ENCODE measurements at places on chromosomes 2 and 18.
A peak's percentile ranks its signal among the peaks of the same experiment; 100 is the strongest.

- DNase-seq: no peak
These were observed 93.7 kb upstream of the MYCN start for GRCh38 chr2:15846626-15847025.

GRCh38 chr2:1489486-1489885, 76.2 kb downstream of the TPO start:
- no peak for DNase-seq

DNA sequence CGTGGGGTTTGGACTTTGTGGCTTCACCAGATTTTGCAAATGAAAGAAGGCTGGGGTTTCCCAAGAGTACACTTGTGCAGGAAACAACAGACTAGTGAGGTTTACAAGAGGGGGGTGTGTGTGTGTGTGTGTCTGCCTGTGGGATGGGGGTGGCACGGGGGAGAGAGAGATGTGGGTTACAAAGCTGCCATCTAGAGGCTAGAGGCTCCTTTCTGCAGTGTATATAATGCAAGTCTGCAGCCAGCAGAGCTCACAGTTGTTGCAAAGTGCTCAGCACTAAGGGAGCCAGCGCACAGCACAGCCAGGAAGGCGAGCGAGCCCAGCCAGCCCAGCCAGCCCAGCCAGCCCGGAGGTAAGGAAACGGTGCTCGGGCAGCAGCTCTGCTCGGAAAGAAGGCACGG, at the start of gene ACKR3:
Gene ACKR3, plus strand, starts transcription at position 253 of the 401 bp plus-strand sequence. CDS start 10,641 bp downstream, outside the sequence.
- DNase-seq: peak; percentile 42

DNA sequence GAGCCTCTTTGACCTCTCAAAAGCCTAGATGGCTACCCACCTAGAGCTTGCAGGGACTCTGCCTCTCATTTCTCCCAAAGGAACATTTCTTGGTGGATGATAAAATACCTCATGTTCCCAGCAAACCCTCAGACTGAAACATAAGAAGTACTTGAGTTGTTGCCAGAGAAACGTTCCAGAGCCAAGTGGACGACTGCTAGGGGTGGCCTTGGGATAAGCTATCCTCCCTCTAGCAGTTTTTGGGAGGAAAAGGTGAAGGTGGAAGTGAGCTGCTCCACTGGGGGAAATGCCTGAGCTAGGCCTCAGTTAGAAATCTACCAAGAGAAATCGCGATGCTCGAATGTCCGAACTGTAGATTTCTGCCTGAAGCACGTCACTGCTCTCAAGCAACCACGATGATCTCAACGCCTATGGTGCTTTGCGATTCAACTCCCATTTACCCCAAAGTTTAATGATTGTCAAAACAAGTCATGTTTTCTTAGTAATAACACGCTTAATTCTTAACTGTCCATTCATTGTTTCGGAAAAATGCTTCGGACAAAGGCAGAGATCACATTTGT, 91.5 kb downstream of the CCBE1 start:
- peak; percentile 42 for DNase-seq

GRCh38 chr2:68365087-68365486, at the start of gene PLEK:
Gene PLEK (plus strand): TSS chr2:68365282. CDS start chr2:68365352, 70 bp downstream.
- no peak for DNase-seq

- DNase-seq: no peak
These were observed 78.5 kb upstream of the HK2 start for GRCh38 chr2:74755386-74755785.

- DNase-seq: no peak
These were observed 63.5 kb downstream of the NRP2 start for GRCh38 chr2:205745661-205746419.

DNA sequence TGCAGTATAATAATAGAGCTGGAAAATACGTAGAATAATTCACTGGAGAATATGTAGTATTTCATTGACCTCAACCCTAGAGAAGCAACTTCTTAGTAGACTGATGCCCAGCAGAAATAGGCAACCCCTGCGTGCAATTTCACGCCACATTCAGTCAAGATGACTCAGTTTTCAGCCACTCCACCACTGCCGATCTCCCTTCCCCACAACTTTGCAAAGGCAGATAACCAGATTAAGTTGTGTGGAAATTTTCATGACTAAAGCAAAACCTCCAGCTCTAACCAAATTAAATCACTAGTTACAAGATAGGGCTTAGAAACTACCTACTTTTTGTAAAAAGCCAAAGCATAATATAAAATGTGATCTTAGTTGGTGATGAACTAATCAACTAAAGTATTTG, 63.3 kb upstream of the STK17B start:
- peak; percentile 84 for DNase-seq

- DNase-seq: no peak
These were observed 817.8 kb upstream of the FAM98A start for GRCh38 chr2:34416856-34417255.

DNA sequence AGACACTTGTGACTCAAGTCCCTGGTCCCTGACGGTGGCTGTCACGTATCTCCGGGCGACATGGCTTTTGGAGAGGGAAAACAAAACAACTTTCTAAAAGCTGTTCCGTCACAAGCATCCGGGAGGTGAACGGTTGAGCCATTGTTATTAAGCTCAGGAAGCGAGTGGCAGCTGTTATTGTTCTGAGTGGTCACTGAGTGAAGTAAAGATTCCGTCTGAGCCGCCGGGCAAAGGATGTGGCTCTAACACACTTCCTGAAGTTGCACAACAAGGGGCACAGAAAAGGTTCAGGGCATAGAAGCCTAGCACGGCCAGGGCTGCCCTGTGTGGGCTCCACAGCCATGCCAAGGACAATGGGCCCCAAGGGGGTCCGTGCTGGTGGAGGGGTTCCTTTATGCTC, 24.3 kb downstream of the INPP5D start:
- DNase-seq: no peak

DNA sequence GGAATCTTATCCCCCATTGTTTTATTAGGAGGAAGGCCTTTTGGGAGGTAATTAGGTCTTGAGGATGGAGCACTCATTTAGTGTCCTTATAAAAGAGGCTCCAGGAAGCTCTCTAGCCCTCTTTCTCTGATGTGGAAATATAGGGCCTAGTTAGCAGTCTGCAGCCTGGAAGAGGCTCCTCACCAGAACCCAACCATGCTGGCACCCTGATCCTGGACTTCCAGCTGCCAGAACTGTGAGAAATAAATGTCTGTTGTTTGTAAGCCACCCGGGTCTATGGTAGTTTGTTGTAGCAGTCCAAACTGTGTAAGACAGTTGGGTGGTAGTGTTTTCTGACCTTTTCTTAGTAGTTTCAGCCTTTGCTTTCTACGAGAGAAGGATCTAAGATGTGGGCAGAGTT, 100.7 kb downstream of the KIAA1328 start:
- no peak for DNase-seq

DNA sequence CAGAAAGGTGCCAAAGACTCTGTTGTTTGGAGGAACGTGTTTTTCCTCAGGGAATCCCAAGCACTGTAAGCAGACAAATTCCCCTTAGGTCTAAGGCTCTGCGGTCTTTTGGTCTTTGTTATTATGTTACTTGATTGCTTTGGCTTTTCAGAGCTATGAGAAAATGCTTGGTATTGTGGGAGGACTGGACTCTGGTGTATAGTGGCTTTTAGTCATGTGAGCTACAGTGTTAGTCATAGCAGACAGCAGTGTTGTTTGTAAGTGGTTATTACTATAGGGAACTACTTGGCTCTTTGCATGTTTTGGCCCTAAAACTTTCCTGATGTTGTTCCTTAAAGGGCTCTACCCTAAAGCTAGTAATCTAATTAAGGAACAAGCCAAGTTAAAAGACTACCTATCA, 956.2 kb upstream of the LRATD1 start:
- peak; percentile 63 for DNase-seq

- peak; percentile 41 for DNase-seq
These were observed 679 bp downstream of the PMAIP1 start for GRCh38 chr18:59900222-59901128.

DNA sequence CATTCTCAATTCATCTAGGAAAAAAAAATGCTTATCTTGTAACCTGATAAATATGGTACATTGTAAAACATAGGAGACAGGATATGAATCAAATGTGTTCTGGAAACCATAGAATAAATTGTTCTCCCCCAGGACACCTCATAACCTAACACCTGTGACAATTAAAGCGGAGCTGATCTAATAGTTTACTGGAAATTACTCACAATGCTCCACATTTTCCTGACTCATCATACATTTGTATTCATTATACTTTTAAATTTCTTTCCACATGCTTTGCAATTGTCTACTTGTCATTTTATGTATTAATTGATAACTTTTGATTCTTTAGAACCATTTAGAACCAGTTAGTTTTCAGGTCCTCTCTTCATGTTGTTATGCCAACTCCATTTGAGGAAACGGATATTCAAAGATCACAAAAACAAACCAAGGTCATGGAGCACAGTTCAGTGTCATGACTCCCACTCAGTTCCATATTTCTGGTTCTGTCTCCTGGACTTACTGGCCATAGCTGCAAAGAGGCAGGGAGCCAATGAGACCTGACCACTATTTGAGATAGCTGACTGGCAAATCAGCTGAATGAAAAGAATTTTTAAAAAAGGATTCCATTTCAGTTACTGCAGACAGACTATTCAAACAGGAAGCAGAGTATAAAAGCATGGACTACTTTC, 128.5 kb downstream of the CALCRL start:
- DNase-seq: no peak

DNA sequence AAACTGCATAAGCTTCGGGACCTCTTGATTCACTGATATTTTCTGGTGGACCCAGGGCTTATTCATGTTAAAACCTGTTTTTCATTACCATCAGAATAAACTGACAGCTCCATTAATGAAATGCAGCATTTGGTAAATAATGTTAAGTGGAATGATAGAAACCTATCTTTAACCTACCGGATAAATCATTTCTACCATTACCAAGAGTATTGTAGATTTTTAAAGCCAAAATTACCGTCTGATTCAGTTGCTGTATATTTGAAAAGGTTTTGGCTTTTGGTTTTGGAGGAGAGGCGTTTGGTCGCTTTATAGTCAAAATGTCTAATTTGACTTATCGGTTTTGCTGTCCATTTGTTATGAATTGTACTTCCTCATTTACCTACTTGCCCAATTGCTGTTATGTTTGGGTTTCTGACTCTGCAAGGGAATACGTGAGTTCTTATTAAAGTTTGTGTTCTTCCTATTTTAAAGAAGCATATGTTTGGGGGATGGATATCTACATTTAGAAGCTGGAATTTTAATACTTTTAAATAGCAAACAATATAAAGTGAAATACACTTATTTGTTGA, 1.0 kb upstream of the CUL3 start:
- no peak for DNase-seq

- no peak for DNase-seq
These were observed 309.1 kb upstream of the CYRIA start for GRCh38 chr2:16974688-16975087.

GRCh38 chr2:43224571-43225092, 1.8 kb downstream of the ZFP36L2 start:
- no peak for DNase-seq

DNA sequence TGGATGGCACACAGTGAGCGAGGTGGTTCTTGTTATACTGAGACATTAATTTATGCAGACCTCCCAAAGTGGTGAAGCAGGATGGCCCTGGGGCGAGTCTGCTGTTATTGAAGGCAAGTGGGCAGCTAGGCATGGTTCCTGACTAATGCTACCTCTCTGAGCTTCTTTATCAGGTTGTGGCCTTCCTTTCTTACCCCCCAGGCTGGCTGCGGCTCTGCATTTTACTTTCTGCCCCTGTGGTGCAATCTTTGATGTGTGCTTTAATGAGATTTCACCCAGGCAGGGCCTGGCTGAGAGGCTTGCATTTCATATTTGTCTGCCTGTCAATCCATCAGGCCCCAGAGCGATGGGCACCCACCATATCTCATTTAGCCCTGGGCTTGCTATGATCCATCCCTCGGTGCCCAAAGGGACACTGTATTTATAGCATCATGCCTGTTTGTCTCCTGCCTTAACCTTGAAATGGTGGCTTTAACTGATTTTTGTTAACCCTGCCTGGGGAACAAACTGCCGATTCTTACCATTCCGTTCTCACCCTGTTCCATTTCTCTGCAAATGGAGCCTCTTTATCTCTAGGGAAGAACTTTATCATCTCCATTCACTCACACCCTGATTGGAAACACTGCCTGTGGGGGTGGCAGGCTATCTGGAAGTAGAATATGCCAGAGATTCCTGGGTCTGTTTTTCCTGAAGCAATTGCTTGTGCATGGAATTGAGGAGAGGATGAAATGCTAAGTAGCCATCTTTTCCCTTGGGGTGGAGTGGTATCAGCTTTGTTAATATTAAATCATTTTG, 316.2 kb upstream of the THSD7B start:
- no peak for DNase-seq

DNA sequence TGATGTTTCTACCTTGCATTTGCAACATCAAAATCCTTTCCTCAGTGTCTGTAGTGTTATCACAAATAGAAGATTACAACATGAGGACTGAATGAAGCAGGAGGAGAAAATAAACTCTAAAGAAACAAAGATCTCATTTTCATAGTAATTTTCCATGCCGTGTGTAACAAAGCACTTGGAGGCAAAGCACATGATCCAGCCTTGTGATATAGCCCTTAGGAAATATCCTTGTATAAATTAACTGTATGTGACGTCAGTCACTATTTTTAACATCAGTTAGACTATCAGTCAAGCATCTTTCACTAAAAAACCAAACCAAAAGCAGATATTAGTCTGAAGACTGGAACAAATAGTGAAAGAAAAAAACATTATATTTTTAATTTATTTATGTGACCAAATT, 492.1 kb upstream of the CNTNAP5 start:
- no peak for DNase-seq

DNA sequence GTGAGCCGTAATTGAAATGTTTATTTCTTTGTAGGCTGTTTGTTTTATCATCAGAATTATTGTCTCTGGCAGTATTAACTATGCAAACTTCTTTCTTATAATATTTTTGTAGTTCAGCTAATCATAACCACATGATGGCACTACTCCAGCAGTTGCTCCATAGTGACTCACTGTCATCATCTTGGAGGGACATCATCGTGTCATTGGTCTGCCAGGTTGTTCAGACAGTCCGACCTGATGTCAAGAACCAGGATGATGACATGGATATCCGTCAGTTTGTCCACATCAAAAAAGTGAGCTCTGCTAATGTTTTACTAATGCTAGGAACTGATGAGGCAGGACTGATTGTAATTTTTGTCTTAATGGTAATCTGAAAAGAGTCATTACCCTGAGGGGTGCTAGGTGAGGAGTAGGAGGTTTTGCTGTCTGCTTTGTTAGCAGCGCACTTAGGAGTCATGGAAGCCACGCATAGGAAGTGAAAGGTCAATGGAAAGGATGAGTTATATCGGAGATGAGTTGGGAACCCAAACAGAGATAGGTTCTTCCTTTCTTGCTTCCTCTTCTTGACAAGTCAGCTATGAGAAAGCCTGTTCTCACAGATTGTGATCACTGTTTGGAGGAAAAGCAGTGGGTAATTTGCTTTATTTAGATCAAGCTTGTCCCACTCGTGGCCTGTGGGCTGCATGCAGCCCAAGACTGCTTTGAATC, 49.2 kb downstream of the PIKFYVE start:
- peak; percentile 84 for DNase-seq

GRCh38 chr18:64149916-64150438, 1.1 kb upstream of the LINC00305 start:
- no peak for DNase-seq

GRCh38 chr2:85803704-85804425, 50.1 kb downstream of the ATOH8 start:
- no peak for DNase-seq

Data from fibroblast of gingiva (primary cell).